ENCODE measurements at places on chromosomes 1 and 21. TPM values are rescaled to one million over a fixed set of nuclear protein-coding genes. Genes with fewer than 3 reads are reported as not detected.

OR2T34 gene
- total RNA-seq, result not detected

DNA sequence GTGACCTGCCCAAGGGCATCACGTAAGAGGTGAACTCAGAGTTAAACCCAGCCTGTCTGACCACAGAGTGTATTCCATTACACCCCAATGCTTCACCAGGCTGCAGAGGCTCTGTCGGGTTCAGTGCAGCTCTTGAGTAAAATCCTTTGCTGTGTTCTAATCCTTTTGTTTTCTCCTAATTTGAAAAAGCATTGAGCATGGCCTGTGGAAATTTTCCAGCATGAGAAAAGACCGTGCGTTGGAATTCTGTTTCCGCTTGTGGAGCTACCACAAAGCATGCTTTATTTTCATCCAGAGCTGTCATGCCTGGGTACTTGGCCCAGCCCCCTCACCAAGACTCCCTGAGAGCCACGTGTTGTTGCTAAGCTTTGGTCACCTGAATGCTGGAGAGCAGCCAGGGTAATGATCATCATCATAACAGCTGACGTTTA, 317.6 kb downstream of the PRDM2 start:
- DNase-seq, result no peak

DNA sequence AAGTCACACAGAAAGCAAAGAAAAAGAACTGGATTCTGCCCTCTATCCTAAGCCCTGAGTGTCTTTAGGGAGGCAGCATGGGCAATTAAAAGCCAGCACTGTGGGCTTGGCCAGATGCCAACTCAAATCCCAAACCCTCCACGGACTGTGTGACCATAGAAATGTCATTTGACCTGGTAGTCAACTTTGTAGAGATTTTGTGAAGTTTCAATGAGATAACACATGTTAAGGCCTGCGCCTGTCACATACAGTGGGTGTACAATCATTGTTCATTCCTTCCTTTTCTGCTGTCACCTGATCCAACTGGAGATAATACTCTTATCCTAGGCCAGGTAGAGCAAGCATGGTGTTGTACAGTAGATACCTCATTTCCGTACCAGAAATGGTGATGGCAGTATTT, 54.2 kb downstream of the TMEM53 start:
- DNase-seq, result no peak

- DNase-seq, result no peak
These were observed 13.8 kb downstream of the MYOM3 start for GRCh38 chr1:24098102-24098501.

- no peak for DNase-seq
These were observed 2.2 kb downstream of the TGFB2 start for GRCh38 chr1:218347336-218347722.

DNA sequence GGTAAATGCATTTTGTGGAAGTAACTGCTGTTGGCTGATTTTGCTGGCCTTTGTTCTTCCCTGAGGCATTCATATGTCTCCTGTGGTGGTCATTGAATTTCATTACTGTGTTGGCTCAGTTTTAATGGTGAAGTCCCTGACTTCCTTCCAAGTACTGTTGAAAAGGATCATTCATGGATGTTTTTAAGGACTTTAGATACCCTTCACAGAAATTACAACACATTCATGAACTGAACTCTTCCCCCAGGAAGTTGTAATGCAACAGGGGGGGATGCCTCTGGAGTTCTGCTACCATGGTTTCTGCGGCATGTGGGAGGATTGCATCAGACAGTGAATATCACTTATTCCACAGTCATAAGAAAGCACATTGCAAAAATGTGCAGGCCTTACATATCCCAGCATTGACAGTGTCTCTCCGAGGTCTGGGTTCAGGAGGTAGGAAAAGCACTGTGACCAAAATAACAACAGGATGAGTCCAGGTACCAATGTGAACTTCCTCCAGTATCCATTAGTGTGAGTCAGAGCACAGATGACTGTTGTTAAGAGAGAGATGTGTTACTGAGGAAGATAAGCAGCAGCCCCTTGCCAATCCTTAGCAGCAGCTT, 2.1 kb upstream of the RAB3GAP2 start:
- DNase-seq, result no peak

- no peak for DNase-seq
These were observed 46.7 kb downstream of the RPRD2 start for GRCh38 chr1:150410582-150411101.

DNA sequence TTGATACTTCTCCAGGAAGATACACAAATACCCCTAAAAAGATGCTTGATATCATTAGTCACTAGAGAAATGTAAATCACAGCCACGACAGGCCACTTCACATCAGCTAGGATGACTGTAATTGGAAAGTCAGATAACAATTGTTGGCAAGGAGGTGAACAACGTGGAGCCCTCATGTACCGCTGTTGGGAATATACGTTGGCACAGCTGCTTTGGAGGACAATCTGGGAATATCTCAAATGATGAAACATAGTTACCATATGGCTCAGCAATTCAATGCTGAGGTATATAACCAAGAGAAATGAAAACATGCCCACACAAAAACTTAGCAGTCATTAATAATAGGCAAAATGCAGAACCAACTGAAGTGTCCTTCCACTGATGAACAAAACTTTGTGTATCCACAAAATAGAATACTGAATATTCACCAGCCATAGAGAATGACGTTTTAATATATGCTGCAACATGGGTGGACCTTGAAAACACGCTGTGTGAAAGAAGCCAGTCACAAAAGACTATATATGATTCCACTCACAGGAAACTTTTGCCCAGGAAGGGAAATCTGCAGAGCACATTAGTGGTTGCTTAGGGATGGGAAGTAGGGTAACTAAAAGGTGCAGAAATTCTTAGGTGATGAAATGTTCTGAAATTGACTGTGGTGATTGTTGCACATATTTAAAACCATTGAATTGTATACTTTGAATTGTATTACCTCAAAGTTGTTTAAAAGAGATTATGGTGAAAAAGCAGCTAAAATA, 95.4 kb downstream of the AHCTF1 start:
- no peak for DNase-seq

- no peak for DNase-seq
These were observed 29.9 kb upstream of the HJV start for GRCh38 chr1:146051452-146051851.

DNA sequence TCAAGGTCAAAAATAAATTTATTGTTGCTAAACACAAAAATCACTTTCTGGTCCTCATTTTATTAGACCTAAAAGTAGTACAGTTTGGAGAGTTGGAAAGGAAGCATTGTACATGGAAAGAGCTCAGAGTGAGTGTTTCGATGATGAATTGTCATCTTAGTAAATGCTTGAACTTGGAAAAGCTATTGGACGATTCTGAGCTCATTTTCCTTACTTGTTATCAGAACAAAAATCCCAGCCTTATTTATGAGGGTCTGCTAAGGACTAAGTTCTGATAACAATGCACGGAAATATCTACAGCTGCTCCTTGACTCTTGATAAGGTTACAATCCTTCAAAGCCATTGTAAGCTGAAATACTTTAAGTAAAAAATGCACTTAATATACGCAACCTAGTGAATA, 710.0 kb upstream of the PTBP2 start:
- DNase-seq, result no peak

DNA sequence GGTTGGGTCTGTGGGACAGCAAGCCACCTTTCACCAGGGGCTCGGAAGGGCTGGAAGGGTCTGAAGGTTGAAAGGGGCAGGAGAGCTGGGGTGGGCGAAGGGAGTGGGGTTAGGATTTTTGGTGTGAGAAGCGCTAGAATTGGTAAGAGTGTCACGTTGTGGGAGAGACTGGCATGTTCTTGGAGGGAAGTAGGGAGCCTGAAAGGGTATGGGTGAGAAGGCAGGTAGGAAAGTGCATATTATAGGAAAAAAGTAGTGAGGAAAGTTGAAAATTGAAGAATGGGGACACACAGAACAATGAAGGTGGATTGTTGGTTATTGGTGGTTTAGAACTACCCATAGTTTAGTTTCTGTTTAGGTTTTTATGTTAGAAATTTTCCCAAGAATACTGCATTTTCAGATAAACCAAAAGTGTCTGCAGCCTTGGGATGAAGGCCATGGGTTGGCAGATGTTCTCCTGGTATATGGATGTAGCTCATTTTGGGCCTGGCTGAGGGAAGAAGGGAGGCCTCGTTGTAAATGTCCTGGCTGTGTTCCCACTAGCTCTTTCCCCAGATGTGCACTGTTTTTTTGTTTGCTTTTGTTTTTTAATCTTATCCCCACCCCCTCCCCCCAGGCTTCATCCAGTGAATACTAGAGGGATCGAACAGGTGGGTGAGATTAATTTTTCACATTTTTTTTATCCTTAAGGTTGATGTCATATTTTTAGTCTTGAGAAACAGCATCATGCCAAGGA, 1.2 kb downstream of the LRRC42 start:
- no peak for DNase-seq

- no peak for DNase-seq
These were observed 24.5 kb downstream of the UMODL1 start for GRCh38 chr21:42095581-42095980.

DNA sequence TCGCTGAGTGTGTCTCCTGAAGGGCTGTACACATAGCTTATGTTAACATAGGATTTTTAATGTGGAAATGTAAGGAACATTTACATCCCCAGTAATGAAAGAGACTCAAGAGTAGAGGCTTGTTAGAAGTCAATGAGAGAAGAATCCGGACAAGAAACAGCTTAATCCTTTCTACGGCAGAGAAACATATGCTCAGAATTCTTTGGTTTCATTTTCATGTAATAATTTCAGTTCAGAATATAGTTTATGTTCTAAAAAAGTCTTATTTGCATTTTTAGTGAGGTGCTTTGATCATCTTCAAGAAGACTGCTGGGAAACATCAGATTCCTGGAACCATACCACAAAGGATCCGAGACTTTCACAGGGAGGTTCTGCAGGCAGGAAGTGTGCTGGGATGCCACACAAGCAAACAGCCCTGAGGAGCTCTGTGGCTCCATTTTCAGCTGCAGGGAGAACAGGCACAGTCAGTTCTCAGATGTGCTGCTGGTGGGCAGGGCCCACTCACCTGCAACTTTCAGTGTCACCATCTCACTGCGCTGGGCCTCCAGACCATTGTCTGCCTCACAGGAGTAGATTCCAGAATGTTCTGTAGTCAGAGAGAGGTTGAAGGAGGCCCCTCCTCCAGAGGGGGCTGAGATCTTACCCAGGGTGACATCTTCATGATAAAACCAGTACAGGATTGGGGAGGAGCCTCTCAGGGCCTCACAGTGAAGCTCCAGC, 28.4 kb downstream of the FCRL5 start:
- no peak for DNase-seq
